Effector memory CD4-positive, alpha-beta T cell (primary cell): ENCODE measurements at places on chromosomes 12 and 14.
A peak's percentile ranks its signal among the peaks of the same experiment; 100 is the strongest.

GRCh38 chr12:76864791-76865400, 13.9 kb downstream of the CSRP2 start:
- no peak for DNase-seq

GRCh38 chr12:128381541-128381940, 114.6 kb downstream of the TMEM132C start:
- DNase-seq = no peak

DNA sequence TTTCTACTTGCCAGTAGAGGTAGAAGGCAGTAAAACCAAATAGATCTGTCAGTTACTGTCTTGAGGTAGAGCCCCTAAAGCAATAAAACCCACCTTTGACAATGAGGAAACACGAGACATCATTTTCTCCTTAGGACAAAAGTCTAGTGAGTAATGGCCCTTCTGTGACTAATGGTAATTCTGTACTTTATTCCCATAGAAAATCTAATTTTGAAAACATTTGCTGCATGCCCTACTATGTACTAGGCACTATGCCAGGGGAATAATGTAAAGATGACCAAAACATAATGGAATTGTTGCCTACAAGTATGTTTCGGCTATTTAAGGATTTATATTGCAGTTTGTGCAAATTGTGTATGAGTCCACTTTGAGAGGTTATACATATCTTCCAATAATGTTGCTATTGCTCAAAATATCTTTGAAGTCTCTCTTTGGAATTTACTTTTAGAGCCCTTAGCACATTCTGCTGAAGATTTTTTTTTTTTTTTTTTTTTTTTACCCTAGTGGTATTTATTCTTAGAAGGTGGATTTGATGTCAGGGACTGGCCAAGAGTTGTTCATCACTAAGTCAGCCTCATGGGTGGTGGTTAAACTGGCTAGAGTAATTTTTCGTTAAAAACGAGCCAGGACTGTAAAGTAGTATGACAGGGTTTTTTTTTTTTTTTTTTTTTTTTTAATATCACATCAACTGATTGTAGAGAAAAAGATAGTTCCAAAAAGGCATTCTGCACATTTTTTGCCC, 109.7 kb downstream of the CRADD start:
- no peak for DNase-seq

- no peak for DNase-seq
Observed at GRCh38 chr12:89117448-89118034, 234.8 kb downstream of the DUSP6 start.

GRCh38 chr12:121748571-121749265, 36.2 kb downstream of the TMEM120B start:
- DNase-seq = no peak

- DNase-seq = no peak
Observed at GRCh38 chr12:89827592-89827991, 119.0 kb upstream of the ATP2B1 start.

DNA sequence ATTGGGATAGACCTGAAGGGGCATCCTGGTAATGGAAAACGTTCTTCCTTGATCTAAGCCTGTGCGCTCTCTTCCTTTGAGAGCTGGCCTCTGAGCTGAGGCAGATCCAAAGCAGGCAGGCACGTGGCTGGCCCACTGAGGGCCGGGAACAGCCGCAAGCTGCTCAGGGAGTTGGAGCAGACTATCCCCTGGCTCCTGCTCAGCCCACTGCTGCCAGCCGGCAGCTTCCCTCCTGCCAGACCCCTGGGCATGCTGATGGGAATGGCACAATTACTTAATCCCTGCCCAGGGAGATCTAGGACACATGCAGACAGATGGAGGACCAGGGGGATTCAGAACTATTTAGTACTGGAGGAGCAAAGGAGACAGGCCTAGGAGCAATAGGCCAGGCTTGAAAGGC, 14.4 kb downstream of the NEUROD4 start:
- no peak for DNase-seq

GRCh38 chr14:54177019-54177418, 219.8 kb upstream of the CDKN3 start:
- no peak for DNase-seq

DNA sequence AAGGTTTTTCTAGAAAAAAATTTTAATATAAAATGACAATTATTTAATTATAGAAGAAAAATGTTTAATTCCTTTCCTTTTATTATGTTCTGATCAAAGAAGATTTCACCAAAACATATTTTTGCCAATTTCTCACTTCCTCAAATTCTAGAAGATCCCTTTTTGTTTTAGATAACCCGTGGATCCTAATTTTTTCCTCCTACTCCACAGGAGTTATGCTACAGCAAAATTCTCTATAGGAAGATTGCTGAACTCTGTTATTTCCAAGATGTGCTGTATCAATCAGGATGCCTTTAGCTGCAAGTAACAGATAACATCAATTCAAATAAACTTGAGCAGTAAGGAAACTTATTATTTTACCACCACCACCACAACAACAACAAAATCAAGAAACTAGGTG, 3.8 kb upstream of the SNX6 start:
- no peak for DNase-seq

DNA sequence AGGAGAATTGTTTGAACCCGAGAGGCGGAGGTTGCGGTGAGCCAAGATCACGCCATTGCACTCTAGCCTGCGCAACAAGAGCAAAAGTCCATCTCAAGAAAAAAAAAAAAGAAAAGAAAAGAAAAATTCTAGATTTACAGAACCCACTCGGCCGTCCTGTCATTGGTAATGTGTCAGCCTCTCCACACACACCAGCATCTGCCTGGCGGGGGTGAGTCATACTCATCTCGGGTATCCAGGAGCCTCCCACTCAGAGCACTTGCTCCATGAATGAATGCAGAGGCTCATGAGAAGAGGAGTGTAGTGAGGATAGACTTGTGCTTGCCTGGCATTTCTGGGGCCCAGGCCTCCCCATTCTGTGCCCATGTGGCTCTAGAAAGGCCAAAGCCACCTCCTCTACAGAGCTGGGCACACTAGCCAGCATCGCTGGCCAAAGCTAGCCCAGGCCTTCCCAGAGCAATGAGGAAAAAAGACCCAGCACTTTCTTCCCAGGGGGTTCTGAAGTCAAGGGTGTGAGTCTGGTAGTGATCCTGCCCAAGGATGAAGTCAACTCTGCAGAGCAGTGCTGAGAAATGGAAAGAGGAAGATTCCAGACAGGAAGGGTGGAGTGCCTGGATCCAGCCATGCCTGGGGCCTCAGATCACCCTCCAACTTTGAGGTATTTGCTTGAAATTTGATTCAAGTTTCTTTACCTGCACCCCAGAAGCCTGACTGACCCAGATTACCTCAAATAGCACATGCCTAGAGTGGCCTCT, 31.2 kb upstream of the KLC1 start:
- DNase-seq = no peak

- no peak for DNase-seq
Observed at GRCh38 chr12:80299976-80300375, 144.1 kb upstream of the PTPRQ start.

DNA sequence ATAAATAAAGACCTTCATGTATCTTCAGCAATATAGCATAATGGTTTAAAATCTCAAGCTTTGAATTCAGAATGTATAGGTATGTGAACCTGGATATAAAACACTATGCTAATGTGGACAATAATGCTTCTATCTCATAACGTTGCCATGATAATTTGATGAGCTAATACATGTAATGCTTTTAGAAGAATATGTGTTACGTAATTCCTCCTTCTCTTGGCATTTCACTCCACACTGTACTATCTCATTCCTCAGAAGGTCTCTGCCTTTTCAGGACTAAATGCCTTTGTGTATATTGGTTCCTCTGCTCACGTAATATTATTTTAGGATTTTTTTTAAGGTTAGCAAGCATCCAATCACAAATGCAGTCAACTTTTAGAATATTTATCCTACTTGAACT, 86.5 kb downstream of the FOXA1 start:
- no peak for DNase-seq

- no peak for DNase-seq
Observed at GRCh38 chr14:75591987-75592575, 13.7 kb downstream of the FLVCR2 start.

DNA sequence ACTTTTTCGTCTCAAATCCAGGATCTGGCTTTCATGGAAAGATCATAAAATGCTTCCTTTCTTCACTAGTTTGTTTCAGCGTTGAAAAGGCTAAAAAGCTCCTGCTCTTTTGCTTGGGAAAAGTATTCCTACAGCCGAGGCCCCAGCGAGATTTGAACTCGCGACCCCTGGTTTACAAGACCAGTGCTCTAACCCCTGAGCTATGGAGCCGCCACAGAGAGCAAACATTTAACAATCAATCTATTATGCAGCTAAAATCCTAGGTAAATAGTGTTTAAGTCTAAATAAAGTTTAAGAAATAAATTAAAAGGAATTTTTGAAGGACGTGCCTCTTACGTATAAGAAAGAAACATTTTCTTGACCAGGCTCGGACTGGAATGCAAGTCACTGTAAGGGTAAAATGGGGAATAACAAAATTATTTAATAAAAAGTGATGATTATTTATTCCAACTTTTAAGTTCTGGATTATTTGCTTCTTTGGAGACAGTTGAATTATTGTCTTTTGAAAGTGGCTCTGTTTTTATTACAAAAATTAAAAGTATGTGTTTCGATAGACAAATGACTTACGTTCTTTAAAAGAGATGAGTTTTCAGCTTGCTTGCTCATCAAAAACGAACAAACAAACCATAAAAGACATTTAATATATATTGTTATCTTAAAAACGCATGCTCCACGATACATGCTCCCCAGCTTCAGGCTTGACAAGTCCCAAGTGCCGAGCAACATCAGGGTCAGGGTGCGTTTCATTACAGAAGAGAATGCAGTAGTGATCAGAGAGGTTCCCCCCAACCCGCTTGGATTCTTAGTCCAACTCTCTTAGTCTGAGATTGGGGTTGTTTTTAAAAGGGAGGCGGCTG, 10.2 kb downstream of the OR6S1 start:
- DNase-seq = peak; percentile 41
